T-helper 2 cell treated with Interferon-gamma antibody and Interleukin-4, amounts not matched to agents 5 μg/mL and 100 μg/mL, for 36 hours (primary cell): ENCODE measurements at places on chromosomes 12 and 14.

DNA sequence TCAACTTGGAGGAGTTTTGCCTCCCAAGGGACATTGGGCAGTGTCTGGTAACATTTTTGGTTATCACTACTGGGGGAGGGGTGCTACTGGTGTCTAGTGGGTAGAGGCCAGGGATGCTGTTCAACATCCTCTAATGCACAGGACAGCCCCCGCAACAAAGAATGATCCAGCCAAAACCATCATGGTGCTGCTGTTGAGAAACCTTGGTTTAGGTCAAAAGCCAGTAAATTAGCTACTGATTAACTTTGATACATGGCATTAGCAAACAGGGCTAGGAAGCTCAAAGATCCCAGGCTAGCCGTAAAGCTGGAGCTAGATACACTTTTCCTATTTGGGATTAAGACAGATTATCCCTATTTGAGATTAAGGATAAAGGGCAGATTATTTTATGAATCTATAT lies 8.8 kb downstream of the ALKBH2 start:
- DNase-seq = no peak

DNA sequence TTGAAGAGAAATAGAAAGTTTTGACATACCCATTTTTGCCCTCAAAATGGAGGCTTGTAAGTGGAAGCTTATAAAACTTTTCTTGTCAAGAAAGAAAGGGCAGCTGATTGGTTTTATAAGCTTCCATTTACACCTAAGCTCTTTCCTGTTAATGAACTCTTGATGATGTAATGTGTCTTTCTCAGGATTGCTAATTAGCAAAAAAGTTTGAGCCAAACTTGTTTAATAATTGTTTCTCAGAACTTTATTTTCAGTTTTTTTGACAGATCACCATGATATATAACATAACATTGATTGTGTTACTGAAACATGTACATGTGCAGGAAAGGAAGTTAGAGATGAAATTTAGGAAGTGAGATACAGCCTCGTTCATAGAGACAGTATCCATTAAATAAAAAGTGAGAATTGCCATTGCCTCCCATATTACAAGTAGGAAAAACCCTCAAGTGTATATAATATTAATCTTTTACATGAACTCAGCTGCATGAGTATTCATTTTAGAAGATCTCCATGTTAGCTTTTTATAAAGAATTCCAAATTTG lies 26.8 kb downstream of the RIC8B start:
- no peak for DNase-seq

GRCh38 chr14:80491650-80492049 lies 280.3 kb upstream of the DIO2 start:
- DNase-seq = no peak

- no peak for DNase-seq
Measured at GRCh38 chr12:47935184-47935583, 28.2 kb upstream of the TMEM106C start.

- no peak for DNase-seq
Measured at GRCh38 chr12:19885093-19885812, 446.0 kb downstream of the AEBP2 start.

- peak; percentile 70 for DNase-seq
Measured at GRCh38 chr12:10722502-10722904, 620 bp downstream of the YBX3 start.

GRCh38 chr14:79596551-79596950 lies 614.8 kb downstream of the DIO2 start:
- no peak for DNase-seq

GRCh38 chr14:72737560-72737943 lies 156.3 kb downstream of the DPF3 start:
- no peak for DNase-seq

DNA sequence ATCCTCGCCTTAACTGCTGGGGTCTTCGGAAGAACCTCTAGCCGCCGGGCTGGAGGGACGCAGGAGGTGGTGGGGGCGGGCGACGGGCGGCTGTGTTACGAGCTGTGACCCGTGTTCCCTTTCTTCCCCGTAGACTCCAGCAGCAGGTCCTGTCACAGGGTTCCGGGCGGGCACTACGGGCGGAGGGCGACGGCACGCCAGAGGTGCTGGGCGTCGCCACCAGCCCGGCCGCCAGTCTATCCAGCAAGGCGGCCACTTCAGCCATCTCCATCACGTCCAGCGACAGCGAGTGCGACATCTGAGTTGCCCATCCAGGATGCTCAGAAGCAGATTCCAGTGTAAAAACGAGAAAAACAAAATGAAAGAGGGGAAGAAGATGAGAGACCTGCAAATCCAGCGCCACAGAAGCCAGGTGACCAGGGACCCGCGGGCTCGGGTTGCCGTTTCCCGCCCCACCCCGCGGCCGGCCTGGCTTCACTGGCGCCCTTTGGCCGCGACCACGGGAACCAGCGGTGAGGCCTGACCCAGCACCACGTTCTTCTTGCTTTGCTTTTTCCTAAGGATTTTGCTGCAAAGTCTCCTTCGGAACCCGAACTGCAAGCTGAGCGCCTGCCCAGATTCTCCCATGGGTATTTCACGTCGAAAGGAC lies 2.1 kb downstream of the SIX6 start:
- DNase-seq = no peak

- no peak for DNase-seq
Measured at GRCh38 chr14:94376976-94377865, 11.2 kb downstream of the SERPINA1 start.

GRCh38 chr12:49798248-49798647 lies 30.0 kb downstream of the NCKAP5L start:
- DNase-seq = no peak

DNA sequence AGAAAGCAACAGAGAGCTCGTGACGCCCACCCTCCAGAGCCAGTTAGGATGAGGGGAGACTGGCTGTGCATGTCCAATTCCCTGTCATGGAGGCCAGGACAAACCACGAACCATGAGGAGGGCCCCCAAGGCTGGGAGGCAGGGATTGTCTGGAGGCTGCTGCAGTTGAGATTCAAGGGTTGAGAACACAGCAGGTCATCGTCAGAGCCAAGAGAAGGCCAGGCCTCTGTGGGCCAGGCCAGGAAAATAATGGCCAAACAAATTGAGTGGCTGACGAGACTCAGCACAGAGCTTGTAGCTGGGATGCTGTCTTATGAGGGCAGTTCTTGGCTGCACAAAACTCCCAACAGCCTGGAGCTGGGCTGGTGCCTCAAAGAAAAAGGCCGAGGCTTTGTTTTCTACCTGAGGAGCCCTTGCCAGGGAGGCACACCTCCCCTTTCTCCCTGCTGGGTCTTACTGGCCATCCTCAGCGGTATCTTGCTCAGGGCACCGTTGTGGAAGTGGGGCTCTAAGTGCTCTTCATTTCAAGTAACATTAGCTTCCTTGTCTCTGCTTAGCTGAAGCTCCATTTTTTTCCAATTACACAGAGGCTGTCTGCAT lies 665.9 kb downstream of the BCL11B start:
- DNase-seq = no peak

DNA sequence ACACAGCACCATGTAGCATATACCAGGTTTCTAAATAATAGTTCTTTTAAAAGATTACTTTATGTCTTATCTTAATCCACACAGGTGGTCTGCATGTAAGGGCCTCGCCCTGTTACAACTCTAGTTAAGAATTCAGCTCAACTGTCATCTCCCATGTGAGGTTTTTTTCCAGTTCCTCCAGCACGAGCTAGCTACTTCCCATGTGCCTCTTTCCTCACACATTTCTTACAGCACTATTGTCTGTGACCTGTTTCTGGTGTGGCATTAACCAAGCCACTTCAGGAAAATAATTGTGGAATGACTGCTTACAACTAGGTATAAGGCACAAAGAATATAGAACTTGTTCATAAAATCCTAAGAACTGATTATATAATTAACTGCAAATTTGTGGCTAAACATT lies 65.5 kb downstream of the SH2B3 start:
- no peak for DNase-seq

DNA sequence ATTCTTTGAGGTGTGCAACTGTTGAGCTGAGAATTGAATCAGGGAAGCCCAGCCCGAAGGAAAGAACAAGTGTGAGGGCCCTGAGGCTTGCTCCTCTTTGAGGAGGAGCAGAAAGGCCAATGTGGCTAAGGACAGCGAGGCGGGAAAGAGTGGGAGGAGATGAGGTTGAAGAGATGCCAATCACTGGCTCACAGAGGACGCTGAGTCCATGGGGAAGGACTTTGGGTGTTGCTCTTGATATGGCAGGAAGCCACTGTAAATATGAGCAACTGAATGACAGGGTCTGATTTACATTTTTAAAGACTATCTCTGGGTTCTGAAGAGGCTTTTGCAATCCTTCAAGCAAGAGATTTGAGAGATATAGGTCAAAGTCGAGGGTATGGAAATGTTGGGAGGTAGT lies 3.3 kb upstream of the APPL2 start:
- no peak for DNase-seq

DNA sequence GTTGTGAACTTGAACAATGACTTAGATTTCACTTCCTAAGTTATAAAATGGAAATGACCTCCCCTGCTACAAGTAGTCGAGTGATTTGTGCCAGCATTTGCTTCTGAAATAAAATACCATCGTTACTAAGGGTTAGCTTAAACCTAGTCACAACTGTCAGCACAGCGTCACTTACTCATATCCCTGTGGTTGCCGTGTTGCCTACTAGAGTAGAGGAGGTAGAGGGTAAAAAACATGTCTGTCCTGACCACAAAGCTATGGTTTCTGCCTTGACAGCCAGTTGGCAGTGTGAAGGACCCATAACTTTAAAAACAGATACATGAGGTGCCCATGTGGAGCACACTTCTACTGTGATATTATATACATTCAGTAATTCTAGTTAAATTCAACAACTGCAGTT lies 234.2 kb upstream of the RGS6 start:
- DNase-seq = no peak

DNA sequence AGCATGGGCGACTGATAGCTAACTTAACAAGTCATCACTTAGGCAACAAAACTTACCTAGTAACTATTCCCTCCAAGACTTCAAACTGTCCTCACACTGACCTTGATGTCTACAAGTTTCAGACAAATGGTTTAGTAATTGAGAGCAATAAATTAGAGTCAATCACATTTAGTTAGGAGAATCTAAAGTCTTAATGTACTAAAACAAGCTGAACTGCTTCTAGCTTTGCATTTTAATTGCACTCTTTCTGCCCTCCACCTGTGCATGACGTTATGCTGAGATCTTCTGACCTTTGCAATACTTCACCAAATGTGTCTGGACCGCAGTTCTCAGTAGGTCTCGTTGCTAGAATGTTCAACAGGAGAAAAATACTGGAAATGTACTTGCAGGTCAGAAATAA lies 158.0 kb downstream of the PIK3C2G start:
- no peak for DNase-seq
